ENCODE measurements at places on chromosomes 4 and X. TPM values are rescaled to one million over a fixed set of nuclear protein-coding genes. Genes with fewer than 3 reads are reported as not detected.

DNA sequence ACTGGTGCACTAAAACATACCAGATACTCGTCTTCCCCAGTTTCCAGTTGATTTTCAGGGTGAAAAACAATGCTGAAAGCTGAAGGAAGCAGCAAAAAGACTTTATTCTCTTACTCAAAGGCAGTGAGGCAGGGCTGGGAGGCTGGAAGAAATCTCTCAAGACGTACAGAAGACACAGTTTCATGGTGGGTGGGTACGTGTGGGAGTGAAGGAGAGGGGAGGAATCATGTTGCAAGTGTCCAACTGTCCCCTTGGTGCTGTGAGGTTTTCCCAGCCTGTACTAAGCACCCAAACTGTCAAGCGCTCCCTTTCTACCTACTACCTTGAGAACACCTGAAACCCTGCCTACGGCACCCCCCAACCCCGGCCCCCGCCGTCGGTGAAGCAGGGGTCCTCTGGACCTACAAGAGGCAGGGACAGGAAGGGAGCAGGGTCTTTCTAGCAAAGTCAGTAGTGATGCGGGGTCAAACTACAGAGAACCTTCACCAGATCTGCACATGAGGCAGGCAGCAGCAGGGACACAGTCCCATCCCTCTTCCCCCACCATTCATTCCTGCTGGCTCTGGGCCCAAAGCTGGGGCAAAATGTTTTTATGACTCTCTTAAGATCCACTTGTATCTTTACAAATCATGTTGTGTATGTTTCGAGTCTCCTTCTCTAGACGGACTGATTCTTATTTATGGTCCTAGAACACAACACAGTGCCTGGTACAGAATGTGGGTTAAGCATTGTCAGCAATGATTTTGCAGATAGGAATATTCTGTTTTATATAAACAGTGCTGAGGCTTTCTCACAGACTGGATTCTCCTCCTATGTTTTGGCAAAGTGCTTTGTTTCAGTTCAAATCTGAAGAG lies 2.4 kb upstream of the SETD7 start:
- H3K4me1 ChIP-seq, result no peaks in the 10 kb centered on the region
- H3K27ac ChIP-seq, result no peak overlapping the region
- H3K27me3 ChIP-seq, result peaks cover 50% of the 10 kb centered on the region
- no peak overlapping the region for H3K4me3 ChIP-seq
- no peak for DNase-seq

DNA sequence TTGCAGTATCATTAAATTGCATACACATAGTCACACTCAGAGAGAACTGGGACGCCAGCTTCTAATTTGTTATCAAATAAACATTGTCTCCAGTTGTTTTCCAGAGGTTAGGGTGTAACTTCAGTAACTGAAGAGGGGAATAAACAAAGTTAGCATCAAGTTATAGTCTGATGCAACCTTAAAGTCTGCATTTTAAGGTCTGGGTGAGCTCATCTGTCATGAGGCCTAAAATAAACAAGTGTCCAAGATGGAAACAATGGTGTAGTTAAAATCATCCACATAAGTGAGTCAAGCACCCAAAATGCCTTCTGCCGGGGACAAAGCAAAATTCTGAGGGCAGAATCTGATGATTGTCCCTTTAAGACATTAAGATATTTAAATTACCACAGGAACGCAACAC lies 70.3 kb upstream of the EMCN start:
- no peak overlapping the region for H3K4me3 ChIP-seq
- no peak overlapping the region for H3K27ac ChIP-seq
- H3K36me3 ChIP-seq, result no peaks in the 10 kb centered on the region
- no peaks in the 10 kb centered on the region for H3K27me3 ChIP-seq
- no peaks in the 10 kb centered on the region for H3K4me1 ChIP-seq

GRCh38 chr4:155722816-155723499 lies 35.9 kb upstream of the GUCY1B1 start:
- H3K27ac ChIP-seq, result no peak overlapping the region
- peaks cover 7% of the 10 kb centered on the region for H3K4me1 ChIP-seq
- peak; percentile 42 for DNase-seq
- no peaks in the 10 kb centered on the region for H3K27me3 ChIP-seq
- peaks cover 8% of the 10 kb centered on the region for H3K36me3 ChIP-seq

GRCh38 chr4:34790131-34790530 lies 1454.2 kb downstream of the ARAP2 start:
- no peak for DNase-seq
- no peaks in the 10 kb centered on the region for H3K4me1 ChIP-seq
- no peak overlapping the region for H3K27ac ChIP-seq
- H3K27me3 ChIP-seq, result no peaks in the 10 kb centered on the region

GRCh38 chr4:79338148-79338547 lies 12.3 kb upstream of the NAA11 start:
- H3K4me1 ChIP-seq, result no peaks in the 10 kb centered on the region
- no peak overlapping the region for H3K27ac ChIP-seq
- no peaks in the 10 kb centered on the region for H3K36me3 ChIP-seq
- no peaks in the 10 kb centered on the region for H3K27me3 ChIP-seq

DNA sequence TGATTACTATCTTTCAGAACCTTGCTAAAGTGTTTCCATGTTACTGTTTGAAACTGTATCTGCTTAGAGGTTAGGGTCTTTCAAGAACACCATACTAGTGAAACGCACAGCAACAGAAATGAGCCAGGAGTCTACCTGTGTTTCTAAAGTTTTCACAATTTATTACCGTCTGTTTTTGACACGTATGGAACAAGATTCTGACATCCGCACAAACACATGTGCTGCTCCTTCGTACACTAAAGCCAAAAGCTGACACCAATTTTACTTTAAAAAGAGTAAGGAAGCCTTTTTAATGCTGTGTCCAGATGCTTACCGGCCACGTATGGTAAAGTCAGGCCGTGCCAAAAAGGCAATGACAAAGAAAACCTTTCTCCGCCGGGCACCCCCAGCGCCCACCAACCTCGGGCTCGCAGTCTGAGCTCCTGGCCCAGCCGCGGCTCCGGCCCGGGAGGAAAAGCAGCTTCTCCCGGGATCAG lies 532 bp downstream of the RPS4X start:
- H3K36me3 ChIP-seq, result peaks cover 5% of the 10 kb centered on the region
- H3K4me1 ChIP-seq, result no peaks in the 10 kb centered on the region
- H3K4me3 ChIP-seq, result peak overlapping the region; percentile 89

DNA sequence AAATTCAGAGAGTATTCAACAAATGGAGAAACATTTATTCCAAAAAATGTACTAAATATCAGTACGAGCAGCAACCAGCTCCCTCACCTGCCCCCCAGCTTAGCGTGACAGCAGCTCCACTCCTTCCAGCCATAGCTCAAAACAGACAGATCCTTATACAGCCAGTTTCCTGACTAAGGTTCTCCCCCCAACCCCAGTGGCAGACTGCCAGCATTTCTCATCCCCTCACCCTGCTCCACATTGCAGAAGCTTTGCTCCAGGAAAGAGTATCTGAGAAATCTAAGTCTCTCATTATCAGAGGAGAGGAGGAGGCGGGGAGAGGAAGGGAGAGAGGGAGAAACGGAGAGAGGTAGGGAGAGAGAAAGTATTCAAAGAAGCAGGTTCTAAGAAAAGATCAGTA lies 53.3 kb upstream of the PASD1 start:
- H3K4me3 ChIP-seq, result no peak overlapping the region
- no peaks in the 10 kb centered on the region for H3K27me3 ChIP-seq
- DNase-seq, result no peak
- H3K27ac ChIP-seq, result no peak overlapping the region
- no peaks in the 10 kb centered on the region for H3K4me1 ChIP-seq

- no peak overlapping the region for H3K27ac ChIP-seq
- no peaks in the 10 kb centered on the region for H3K4me1 ChIP-seq
- H3K4me3 ChIP-seq, result no peak overlapping the region
- H3K27me3 ChIP-seq, result no peaks in the 10 kb centered on the region
- peak; percentile 13 for DNase-seq
Observed at GRCh38 chr4:155795991-155796390, 37.2 kb downstream of the GUCY1B1 start.

GRCh38 chr4:38659346-38659745 lies 4.7 kb upstream of the KLF3 start:
- H3K4me1 ChIP-seq, result peaks cover 15% of the 10 kb centered on the region
- no peak overlapping the region for H3K27ac ChIP-seq
- no peaks in the 10 kb centered on the region for H3K27me3 ChIP-seq
- no peaks in the 10 kb centered on the region for H3K36me3 ChIP-seq
- DNase-seq, result no peak

Gene MXRA5
- polyA plus RNA-seq, result 8.2 TPM

Gene GC
- polyA plus RNA-seq, result 3.0 TPM

Gene SPIN2A
- 1.8 TPM for polyA plus RNA-seq

Gene GAGE13
- polyA plus RNA-seq, result not detected

Gene FAAH2
- polyA plus RNA-seq, result 1.3 TPM
